ENCODE measurements at places on chromosomes 2 and 18. TPM values are rescaled to one million over a fixed set of nuclear protein-coding genes. Genes with fewer than 3 reads are reported as not detected.

DNA sequence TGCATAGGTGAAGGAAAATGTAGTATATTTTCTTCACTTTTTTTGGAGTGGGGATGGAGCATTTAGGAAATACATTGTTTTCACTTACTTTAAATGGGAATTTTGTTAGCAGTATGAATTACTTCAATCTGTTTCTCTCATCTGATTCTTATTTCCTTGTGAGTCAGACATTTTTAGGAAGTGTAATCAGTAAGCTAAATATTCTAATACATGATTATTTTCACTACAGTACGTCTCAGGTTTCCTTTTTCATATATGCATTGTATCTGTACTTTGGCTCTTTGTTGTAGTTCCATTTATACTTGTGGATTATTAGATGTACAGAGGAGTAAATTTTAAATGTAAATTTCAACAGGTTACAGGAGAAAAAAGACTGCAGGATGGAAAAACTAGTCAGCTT, 27.9 kb downstream of the GPD2 start:
- DNase-seq, result no peak

- DNase-seq, result no peak
Measured at GRCh38 chr2:201223089-201224073, 37.0 kb upstream of the CASP8 start.

GRCh38 chr2:54067851-54068375, 47.5 kb upstream of the ACYP2 start:
- no peak for DNase-seq

DNA sequence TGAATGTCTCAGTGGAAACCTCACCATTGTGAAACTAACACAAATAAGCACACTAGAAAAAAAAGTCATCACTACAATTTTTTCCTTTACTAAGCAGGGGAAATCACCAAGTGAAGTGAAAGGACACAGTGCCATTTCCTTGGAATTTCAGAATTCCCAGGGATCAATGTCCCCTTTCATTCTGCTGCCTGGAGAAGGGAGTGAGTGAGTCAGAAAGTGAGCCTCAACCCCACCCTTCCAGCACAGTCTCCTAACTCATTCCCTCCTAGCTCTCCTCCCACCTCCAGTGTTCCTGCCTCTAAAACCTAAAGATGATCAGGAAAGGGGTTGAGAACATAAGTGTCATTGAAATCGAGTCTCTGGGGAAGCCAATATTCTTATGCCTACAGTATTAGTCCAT, 608.5 kb downstream of the RNF144A start:
- DNase-seq, result no peak

GRCh38 chr18:8504880-8505435, 104.3 kb upstream of the RAB12 start:
- DNase-seq, result no peak

The PROC gene
- polyA plus RNA-seq, result not detected

DNA sequence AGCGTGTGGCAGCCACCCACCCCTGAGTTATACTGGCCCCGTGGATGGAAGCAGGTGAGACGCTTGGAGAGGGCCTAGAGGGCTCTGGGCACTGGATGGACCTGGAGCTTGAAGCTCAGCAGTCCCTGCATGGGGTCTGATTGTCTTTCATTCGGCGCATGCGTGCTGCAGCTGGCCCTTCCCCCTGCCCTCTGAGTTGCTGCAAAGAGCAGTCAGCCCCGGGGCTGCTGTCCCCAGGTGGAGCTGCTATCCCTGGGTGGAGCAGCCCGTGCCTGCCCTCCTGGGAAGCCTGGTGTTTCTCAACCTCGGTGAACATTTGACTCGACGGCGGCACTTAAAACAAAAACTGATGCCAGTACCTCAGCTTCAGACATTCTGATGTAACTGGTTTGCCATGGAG, 29.6 kb downstream of the IGFBP5 start:
- no peak for DNase-seq

- DNase-seq, result no peak
Measured at GRCh38 chr18:49490246-49490762, 3.3 kb upstream of the C18orf32 start.

DNA sequence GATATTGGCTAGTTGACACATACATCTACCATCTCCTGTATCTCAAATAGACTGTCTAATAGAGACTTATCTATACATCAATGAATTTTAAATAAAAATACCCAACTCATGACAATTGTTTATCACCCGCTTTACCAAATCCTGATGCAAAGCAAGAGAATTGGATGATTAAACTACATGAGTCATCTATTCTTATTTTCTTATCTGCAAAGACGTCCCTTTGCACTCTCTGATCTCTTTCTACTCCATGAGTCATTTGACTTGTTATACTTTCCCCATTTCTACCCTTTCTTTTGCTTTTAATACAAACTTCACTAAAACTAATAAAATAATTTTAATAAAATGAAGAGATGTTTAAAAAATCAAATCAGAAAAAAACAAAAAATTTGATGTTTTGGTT, 261.7 kb upstream of the MAP2 start:
- no peak for DNase-seq

- no peak for DNase-seq
Measured at GRCh38 chr2:216789081-216789480, 70.8 kb downstream of the TNP1 start.

The RIF1 gene
- 3.8 TPM for polyA plus RNA-seq

GRCh38 chr2:85496436-85496835, 42.5 kb upstream of the MAT2A start:
- no peak for DNase-seq

- no peak for DNase-seq
Measured at GRCh38 chr2:64015898-64016297, 3.3 kb downstream of the VPS54 start.

All from psoas muscle (tissue), 8 donors.